ENCODE measurements at places on chromosomes 13 and 19.
A peak's percentile ranks its signal among the peaks of the same experiment; 100 is the strongest.

DNA sequence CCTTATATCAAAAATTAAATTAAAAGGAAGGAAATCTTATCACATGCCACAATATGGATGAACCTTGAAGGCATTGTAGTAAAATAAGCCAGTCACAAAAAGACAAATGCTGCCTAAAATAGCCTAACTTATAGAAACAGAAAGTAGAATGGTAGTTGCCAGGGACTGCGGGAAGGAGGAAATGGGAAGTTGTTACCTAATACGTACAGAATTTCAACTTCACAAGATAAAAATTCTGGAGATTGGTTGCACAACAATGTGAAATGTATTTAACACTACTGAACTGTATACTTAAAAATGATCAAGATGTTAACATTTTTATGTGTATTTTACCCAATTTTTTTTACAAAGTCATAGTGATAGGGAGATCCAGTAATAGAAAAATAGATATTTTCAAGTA lies 10.2 kb upstream of the N4BP2L2 start:
- no peak for DNase-seq

GRCh38 chr13:47437406-47437805 lies 540.6 kb upstream of the HTR2A start:
- no peak for DNase-seq

DNA sequence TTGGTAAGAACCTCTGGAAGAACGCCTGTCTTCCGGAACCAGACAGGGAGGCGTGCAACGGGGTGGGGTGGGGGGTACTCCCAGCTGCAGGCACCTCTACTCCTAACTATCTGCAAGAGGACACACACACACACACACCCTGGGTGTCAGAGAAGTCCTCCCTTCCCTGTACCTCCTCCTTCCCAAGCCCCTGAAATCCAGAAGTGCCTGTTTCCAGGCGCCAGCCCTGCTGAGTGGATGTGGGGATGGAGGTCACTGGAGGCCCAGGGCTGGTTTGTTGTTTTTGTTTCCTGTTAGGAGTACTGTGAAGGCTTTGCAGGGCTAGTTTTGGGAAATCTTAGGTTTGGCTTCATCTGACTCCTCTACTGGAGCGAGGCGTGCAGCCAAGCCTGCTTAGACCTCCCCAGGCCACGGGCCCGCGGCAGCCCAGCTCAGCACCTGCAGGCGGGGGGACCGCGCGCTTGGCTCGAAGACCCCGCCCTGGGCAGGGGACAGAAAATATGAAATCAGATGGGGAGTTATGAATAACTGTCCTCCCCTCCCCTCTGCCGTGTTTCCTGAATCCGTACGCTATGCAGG lies 36.4 kb downstream of the SOX1 start:
- DNase-seq: no peak

GRCh38 chr13:63909726-63910375 lies 2494.2 kb upstream of the PCDH20 start:
- no peak for DNase-seq

DNA sequence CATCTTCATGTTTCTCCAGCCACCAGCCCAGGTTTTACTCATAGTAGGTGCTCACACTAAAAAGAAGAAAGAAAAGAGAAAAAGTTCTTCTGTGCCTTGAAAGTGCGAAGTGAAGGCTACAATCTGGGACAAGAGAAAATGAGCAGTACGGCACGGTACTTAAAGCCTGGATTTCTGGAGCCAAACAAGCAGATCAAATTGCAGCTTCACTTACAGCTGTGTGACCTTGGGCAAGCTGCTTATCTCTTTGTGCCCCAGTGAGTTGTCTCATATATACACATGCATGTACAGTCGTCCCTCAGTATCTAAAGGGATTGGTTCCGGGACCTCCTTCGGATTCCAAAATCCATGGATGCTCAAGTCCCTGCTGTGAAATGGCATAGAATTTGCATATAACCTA lies 41.8 kb downstream of the GSX1 start:
- no peak for DNase-seq

GRCh38 chr13:28220166-28220565 lies 81.8 kb downstream of the PAN3 start:
- DNase-seq: no peak

DNA sequence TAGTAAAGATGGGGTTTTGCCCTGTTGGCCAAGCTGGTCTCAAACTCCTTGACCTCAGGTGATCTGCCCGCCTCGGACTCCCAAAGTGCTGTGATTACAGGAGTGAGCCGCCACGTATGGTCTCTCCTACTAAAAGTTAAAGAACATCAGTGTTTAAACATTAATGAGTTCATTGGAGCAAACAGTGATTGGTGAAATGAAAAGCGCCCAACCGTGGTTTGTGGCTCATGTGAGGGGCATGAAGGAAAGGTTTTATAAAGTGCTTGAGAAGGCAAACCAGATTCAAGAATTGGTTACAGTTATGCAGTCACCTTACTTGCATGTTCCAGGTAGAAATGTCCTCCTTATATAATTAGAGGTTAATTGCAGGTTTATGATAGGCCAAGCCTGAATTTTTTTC lies 109.5 kb downstream of the ZNF675 start:
- DNase-seq: no peak

DNA sequence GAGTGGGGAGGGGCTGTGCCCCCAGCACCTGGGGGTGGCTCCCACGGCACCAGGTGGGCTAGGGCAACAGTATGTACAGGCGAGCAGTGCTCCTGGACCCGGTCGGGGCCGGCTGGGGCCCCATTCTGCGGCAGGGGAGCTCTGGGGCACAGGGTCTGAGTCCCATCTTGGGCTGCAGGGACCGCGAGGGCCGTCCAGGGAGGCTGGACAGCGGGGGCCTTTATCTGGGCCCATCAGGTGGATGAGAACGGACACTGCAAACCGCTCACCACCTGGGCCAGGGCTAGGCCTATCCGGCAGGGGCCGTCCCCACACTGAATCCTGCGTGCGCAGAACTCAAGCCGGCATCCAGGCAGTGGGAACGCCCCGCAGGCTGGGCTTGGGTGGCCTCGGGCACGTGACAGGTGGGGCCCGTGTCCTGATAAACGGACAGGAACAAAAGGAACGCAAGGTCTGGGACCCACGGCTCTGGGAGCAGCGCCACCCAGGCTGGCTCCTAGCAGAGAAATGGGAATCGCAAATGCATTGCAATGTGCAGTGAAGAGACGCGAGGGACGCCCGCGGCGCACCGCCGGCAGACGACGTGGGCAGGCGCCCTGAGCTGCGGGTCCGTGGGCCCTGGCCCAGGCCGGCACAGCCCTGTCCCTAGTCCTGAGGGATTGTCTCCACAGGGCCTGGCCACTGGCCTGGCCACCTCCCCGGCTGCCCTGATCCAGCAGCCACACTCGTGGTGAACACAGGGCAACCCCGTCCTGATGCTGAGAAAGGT lies 29.7 kb downstream of the BTBD2 start:
- no peak for DNase-seq

GRCh38 chr13:101845245-101846020 lies 393.0 kb downstream of the ITGBL1 start:
- DNase-seq: no peak

- DNase-seq: no peak
These were observed 7.0 kb upstream of the FOXO1 start for GRCh38 chr13:40673414-40673813.

DNA sequence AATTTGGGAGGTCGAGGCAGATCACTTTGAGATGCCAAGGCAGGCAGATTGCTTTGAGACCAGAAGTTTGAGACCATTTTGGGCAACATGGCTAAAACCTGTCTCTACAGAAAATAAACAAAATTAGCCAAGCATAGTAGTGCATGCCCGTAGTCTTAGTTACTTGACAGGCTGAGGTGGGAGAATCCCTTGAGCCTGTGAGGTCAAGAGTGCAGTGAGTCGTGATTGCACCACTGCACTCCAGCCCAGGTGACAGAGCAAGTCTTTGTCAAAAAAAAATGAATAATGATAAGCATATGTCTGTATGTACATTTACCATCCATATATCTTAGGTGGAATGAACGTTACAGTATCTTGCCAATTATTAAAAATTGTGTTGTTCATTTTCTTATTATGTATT lies 2447.7 kb downstream of the PCDH9 start:
- no peak for DNase-seq

DNA sequence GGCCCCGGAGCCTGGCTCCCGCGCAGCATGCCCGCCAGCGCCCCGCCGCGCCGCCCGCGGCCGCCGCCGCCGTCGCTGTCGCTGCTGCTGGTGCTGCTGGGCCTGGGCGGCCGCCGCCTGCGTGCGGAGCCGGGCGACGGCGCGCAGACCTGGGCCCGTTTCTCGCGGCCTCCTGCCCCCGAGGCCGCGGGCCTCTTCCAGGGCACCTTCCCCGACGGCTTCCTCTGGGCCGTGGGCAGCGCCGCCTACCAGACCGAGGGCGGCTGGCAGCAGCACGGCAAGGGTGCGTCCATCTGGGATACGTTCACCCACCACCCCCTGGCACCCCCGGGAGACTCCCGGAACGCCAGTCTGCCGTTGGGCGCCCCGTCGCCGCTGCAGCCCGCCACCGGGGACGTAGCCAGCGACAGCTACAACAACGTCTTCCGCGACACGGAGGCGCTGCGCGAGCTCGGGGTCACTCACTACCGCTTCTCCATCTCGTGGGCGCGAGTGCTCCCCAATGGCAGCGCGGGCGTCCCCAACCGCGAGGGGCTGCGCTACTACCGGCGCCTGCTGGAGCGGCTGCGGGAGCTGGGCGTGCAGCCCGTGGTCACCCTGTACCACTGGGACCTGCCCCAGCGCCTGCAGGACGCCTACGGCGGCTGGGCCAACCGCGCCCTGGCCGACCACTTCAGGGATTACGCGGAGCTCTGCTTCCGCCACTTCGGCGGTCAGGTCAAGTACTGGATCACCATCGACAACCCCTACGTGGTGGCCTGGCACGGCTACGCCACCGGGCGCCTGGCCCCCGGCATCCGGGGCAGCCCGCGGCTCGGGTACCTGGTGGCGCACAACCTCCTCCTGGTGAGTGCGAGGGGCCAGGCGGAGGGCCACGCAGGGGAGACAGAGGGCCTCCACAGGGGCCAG lies at the start of gene KL:
Gene KL, plus strand, starts transcription at position 10 of the 909 bp plus-strand sequence. Its CDS starts 18 bp downstream, at position 28.
- DNase-seq: peak; percentile 26

GRCh38 chr19:47511128-47511517 lies 3.7 kb downstream of the NAPA start:
- no peak for DNase-seq

- DNase-seq: no peak
These were observed 4.4 kb upstream of the PRX start for GRCh38 chr19:40417643-40417981.

DNA sequence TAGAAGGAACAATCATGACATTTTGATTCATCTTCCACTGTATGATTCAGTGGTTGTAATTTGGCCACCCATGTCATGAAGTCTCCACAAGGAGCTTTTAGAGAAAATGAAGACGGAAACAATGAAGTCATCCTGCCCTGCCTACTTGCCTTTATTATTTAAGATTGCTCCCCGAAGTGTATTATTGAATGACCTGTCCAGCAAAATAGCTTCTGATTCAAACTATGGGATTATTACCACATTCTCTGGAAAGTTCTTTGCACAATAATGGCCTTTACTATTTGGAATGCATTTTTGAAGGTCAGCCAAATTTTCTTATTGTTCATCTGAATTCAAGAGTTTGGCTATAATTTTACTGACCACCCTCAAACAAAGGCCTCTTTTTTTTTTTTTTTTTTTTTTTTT lies 77.8 kb upstream of the RFC3 start:
- DNase-seq: no peak

GRCh38 chr13:102237230-102237629 lies 164.6 kb downstream of the FGF14 start:
- DNase-seq: no peak

- no peak for DNase-seq
These were observed 192.9 kb downstream of the DCT start for GRCh38 chr13:94286581-94286980.

- peak; percentile 83 for DNase-seq
These were observed 13.1 kb upstream of the NANOS2 start for GRCh38 chr19:45927565-45928261.

DNA sequence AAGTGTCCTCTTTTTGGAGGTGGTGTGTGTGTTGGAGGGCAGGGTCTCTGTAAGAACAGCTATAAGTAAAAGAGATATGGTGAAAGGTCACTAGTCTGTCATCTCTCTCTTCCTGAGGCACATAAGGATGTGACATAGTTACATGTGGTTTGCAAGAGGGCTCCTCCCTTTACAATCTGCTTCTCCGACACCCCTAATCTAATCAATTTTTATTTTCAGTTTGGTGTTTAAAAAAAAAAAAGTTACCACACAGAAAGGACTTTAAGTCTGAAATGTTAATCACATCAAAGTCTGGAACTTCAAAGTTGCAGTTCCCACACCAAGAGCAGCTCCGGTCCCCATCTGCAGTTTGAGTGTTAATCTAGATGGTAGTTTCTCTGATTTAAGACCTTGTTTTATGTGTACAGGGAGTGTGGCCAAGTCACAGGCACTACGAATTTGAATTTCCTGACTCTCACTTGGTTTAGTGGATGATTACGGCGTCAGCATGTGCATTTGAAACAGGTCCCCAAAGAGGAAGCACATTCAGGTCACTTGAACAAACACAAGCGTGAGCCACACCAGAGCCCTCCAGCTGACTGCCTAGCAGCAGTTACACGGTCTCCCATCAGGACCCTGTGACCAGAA lies 53.1 kb downstream of the FOXO1 start:
- DNase-seq: peak; percentile 59

- peak; percentile 75 for DNase-seq
These were observed 30.7 kb upstream of the ZNF429 start for GRCh38 chr19:21474671-21475181.

DNA sequence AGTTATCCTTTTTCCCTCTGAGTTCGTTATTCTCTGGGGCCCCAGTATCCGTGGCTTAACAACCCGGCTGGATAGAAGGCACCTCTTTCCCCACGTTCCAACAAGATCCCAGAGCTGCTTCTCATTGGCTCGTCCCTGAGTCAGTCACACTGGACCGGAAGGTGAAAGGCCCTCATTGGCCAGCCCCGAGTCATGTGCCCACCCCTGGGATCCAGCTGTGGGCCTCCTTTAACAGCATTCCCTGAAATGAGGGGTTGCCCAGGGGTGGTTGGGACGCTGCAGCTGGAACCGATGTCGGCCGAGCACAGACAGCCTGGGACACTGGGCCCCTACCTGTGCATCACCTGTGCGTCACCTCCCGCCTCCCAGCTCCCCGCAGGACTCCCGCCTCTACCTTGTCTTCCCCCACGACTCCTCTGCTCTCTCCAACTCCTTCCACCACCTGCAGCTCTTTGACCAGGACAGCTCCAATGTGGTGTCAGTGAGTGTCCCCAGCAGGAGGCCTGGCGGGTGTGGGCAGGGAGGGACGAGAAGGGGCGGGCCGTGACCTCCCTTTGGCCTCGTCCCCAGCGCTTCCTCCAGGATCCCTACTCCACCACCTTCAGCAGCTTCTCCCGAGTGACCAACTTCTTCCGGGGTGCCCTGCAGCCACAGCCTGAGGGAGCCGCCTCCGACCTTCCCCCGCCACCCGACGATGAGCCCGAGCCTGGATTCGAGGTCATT lies 4.3 kb downstream of the TBC1D17 start:
- DNase-seq: no peak

DNA sequence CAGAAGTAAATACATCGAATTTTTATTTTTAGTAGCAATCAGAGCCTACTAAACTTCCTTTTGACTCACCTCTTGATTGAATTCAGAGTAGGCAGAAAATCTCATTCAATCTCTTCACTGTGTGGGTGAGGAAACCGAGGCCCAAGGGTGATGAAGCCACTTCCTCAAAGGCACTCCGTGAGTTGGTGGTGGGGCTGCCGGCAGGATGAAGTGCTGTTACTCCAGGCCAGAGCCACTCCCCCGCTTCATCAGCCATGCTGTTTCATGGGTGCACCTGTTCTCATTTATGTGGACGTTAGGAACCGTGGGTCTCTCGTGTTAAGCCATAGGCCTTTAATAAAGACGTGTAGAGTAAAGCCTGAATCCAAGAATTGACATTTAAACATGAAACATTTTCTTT lies 13.2 kb downstream of the ING1 start:
- peak; percentile 42 for DNase-seq

- no peak for DNase-seq
These were observed 42.5 kb downstream of the RAB20 start for GRCh38 chr13:110519046-110519445.

Data from activated T-cell treated with anti-CD3 and anti-CD28 coated beads, Interleukin-2, amount 50 U/mL, for 1 hour (primary cell).